Muscle of leg (tissue), 16 donors: ENCODE measurements at places on chromosomes 5 and 9. TPM values are rescaled to one million over a fixed set of nuclear protein-coding genes. Genes with fewer than 3 reads are reported as not detected.

Gene CCL27
- polyA plus RNA-seq = 0.60 TPM

Gene NDST1
- 52.0 TPM for polyA plus RNA-seq

Gene WWC1
- polyA plus RNA-seq = 0.84 TPM

DNA sequence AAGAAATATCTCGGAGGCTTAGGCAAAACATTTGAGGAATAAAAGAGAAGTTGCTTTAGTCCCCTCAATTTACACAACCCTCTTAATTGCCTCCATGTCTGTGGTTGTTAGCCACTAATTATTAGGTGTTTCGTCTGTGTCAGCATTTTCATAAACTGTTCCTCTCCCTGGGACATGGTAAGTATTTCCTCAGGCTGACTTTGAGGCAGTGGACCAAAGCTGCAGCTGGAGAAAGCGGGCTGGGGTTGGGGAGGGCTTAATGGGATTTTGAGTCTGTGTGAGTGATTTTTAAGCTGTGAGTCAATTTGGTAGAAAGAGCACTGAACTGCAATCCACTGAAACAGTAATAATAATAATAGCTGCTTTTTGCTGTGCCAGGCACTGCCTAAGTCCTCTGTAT lies 13.0 kb upstream of the TTC1 start:
- no peak for DNase-seq

GRCh38 chr9:112809351-112809848 lies 58.8 kb downstream of the SNX30 start:
- no peak for DNase-seq

DNA sequence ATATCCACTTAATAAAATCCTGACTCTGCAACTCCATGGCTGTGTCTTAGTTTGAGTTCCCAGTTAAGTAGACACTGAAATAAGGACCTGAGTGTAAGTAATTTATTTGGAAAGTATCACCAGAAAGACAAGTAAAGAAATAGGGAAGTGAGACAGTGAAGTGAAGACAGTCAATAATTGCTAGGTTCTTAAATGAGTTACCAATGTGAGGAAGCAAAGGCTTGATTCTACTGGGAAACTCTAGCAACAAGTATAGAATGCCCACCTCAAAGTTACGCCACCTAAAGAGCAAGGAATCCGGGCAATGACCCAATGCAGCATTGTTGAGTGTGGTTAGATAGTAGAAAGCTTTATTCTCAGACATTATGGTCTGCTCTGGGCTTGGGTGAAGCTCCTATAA lies 383.9 kb downstream of the TLR4 start:
- peak; percentile 4 for DNase-seq

DNA sequence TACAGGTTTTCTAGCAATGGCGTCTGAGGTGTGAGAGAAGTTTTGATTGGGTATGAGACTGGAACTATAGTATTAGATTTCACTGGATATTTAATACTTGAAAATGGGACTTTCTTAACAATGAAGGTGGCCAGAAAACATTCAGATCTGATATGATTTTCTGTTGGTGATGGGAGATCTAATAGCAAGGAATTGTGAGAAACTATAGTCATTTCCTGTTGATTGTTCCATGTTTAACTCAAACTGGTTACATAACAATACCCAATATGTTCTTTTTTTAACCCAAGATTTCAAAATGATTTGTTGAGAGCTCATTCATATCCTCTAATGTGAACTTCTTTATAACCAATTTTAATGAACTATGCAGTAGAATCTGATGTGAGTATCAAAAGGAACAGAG lies 793.2 kb upstream of the RGMB start:
- no peak for DNase-seq

GRCh38 chr9:131259916-131260597 lies 16.3 kb downstream of the FAM78A start:
- DNase-seq = no peak

- peak; percentile 40 for DNase-seq
Observed at GRCh38 chr5:34957857-34958690, 28.7 kb downstream of the DNAJC21 start.

GRCh38 chr9:107148216-107148615 lies 134.9 kb upstream of the RAD23B start:
- DNase-seq = no peak

DNA sequence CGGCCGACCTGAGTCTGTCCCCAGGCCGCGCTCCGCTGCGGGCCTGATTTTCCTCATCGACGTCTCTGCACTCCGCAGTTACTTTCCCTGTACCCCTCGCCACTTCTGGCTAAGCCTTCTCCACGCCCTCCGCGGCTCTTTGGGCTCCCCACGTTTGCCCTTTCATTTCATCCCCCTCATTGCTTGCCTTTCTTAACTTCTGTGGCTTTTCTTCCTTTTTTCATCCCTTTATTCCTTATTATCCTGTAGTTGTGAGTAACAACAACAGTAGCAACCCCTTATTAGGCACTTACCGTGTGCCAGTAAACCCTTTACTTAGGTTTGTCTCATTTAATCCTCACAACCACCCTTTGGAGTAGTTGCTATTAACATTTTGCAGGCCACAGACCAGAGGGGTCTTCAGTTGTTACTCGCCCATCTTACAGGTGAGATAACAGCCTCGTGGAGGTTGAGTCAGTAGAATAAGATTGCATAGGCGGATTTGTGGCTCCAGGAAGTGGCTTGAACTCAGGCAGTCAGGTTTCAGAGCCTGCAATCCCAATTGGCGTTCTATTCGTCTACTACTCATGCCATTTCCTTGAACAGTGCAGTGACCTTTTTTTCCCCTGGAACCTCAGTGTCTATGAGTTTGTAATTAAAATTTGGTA lies 724 bp downstream of the TCERG1 start:
- DNase-seq = peak; percentile 5

DNA sequence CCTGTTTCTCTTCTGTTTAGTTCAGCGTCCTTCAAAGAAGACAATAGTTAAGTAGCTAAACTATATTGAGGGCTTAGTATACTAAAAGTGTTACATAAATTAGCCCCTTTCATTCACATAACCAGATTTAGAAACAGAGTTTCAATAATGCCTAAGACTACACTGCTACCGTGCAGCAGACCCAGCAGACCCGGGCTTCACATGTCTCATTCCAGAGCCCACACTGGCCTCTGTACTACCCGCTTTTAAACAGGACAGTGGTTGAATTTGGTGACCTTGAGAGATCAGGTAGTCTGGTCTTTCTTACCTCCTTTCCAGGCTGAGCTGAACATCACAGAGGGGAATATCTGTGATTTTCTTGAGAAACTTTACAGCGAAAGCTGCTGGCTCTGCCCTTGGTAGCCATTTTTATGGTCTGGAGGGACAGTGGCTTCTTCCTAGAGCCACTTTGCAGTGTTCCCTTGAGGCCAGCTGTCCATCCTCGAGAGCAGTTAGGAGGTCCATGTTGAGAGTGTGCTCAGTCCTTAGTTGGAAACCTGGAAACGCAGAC lies 56.5 kb downstream of the SLC22A5 start:
- DNase-seq = no peak
